ENCODE measurements at places on chromosomes 13 and 19.

GRCh38 chr19:38417544-38418506 is 8.2 kb downstream of the RASGRP4 start:
- DNase-seq = no peak

- no peak for DNase-seq
Observed at GRCh38 chr13:48783181-48783630, 129.5 kb downstream of the CYSLTR2 start.

- no peak for DNase-seq
Observed at GRCh38 chr19:29851769-29852521, 40.2 kb downstream of the CCNE1 start.

GRCh38 chr13:75417656-75418055 is 64.3 kb downstream of the TBC1D4 start:
- no peak for DNase-seq

DNA sequence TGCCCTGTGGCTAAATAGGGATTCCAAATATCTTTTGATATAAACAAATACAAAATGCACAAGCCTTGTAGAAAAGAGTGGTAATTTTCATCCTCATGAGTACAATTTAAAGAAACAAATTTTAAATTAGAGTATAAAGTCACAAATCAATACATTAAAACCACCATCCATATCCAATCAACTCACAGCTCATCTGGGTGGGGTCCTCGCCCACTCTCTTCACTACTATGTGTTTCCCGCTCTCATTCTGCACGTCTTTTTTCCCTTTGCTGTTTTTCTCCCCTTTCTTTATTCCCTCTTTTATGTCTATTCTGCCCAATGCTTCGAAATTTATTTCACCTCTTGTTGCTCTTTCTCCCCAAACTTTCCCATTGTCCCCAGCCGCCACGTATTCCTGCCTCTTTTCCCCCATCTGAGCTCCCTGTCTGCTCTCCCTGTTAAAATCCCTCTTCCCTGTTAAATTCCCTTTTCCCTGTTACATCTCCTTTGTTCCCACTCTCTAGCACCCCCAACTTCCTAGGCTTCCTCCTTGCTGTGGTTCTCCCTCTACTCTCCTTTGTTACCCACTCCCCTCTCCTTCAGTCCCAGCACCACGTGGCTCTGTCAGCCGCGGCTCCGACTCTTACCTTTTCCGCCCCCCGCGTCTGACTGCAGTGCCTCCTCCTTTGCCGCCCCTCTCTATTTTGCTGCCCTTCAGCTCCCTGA is 1.3 kb downstream of the ZNF616 start:
- no peak for DNase-seq

DNA sequence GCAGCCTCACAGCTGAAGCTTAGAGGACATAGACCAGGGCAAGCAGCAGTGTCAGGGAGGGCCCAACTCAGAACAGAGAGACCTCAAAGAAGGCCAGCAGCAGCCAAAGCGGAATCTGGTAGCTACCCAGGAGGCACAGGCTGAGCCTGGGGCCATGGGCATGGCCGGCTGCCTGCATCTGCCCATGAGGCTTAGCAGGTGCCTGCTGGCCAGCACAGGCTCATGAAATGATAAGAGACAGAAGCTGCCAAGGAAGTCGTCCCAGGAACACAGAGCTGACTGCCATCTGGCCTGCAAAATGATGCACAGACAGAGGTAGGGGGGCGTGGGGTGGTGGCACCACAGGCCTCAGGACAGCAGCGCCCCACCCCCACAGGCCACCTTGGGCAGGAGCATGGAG is 29.2 kb downstream of the TUBA3C start:
- no peak for DNase-seq

GRCh38 chr13:99085139-99085807 is 107.4 kb upstream of the DOCK9 start:
- no peak for DNase-seq

DNA sequence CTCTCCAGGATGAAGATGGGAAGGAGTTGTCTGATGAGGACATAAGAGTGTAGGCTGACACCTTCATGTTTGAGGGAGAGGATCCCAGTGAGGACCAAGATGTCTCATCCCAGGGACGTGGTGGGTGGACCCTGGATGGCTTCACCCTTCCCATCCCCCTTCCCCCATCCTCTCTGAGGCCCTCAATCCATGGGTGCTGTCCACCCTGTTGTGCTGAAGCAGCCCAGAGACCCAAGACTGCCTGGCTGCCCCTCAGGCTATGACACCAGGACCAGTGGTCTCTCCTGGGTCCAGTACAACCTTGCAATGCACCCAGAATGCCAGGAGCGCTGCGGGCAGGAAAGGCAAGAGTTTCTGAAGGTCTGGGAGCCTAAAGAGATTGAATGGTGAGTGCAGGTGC is 3.4 kb upstream of the CYP4F12 start:
- no peak for DNase-seq

- no peak for DNase-seq
Observed at GRCh38 chr19:47644743-47645482, 36.0 kb downstream of the BICRA start.

GRCh38 chr19:49160450-49161189 is 3.0 kb downstream of the TRPM4 start:
- no peak for DNase-seq

GRCh38 chr19:37931881-37932655 is 25.1 kb downstream of the SIPA1L3 start:
- no peak for DNase-seq

GRCh38 chr19:7638802-7639465 is 2.0 kb downstream of the STXBP2 start:
- no peak for DNase-seq

GRCh38 chr13:36421447-36421846 is 10.8 kb upstream of the CCNA1 start:
- no peak for DNase-seq

- DNase-seq = no peak
Observed at GRCh38 chr19:4773047-4773640, 18.4 kb upstream of the FEM1A start.

DNA sequence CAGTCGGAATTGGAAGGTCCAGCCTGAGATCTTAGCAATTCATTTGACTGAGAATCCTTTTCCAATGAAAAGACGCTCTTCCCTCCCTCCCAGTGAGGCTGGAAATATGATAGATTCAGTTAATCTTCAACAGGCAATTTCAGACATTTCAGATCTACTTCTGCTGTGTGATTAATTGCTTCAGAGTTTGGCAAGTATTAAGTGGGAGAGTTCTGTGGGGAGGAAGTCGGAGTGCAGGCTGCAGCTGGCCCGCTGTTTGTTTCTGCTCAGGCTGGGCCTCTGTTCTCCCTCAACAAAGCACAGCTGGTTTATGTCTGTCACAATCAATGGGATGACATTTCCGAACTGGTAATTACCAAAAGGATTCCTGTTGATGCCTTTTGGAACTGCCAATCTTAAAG is 178.2 kb downstream of the NDFIP2 start:
- DNase-seq = no peak

DNA sequence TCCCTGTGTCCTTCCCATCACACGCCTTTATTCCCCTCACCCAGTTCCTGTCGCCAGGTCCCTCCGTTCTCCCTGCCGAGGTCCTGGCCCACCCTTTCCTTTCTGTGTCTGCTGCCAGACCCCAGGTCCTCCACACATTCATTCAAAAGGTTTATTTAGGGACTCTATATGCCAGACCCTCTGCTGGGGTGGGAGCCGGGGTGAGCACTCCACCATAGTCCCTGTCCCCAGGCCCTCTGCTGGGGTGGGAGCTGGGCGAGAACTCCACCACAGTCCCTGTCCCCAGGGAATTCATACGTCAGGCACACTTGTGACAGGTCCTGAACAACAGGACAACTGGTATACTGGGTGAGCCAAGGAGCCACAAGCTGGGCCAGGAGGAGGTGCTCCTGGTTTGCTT is 34.4 kb upstream of the TUBGCP3 start:
- DNase-seq = no peak

DNA sequence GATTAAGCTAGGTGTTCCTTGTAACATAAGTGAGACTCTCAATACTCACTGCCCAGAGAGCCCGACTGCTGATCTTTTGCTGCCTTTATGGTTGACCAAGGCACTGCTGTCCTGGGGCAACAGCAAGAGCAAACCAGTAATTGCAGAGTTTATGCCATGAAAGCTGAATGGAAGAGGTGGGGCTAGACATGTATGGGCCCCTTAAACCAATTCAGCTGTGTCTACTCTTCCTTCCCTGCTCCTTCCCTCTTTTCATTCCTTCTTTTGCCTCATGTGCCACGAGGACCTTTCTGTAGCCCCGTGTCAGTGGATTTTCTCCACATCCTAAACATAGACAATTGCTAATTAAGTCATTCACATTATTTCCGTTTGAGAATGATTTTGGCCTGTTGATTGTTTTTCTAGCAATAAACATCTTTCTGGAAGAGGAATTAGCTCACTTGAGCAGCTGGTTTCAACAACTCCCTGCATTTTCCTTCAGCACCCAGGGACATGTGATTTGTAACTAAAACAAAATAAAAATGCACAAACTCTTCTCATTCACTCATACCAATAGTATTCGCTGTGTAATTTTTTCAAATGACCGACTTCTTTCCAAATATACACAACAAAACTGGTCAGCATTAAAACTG is 40.5 kb downstream of the RAP2A start:
- no peak for DNase-seq

DNA sequence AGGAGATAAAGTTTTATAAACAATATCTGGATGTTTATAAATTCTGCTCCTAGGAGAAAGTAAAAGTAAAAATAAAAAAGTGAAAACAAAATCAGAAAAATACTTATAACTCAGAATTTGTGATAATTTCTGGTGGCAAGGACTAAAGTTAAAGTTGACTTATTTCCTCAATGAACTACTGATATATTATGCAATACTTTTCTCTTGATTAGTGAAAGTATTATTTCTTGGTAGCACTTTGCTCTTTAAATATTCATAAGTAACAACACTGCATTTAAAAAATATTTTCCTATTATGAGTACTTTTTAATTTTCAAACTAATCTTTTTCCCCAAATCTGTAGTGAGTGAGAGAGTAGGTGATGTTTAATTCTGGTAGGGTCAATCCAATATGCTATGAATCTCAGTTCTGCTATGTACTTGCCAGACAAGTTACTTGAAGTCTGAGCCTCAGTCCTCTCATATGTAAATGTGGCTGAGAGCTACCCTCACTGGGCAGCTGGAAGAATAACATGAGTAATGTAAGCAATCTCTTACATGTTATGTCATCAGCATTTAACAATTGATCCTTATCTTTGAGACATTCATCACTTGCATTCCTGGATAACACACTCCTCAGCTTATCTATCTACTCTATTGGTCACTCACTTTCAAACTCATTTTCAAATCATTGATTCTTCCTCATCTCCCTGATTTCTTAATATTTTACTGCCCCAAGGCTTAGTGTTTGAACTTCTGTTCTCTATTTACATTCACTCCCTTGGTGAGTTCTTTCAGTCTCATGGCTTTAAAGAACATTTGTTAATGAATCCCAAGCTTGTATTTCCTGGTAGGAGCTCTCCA is 239.0 kb downstream of the RGCC start:
- no peak for DNase-seq

DNA sequence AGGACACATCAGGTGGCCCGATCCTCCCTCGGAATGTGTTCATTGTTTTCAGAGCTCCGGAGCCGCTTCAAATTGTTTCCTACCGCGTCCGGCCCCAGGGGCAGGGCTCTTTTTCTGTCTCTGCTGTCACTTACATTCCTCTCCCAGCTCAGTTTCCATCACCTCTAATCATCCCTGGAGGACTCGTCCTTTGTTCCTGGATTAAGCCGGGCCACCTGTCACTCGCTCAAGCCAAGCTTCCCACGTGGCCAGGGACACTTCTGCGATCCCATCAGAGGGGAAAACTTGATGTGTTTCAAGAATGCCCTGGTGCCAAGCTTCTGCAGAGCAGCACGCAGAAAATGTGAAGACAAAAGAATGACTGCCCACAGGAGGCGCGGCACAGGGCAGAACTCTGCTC is 13.5 kb downstream of the IL17D start:
- no peak for DNase-seq

DNA sequence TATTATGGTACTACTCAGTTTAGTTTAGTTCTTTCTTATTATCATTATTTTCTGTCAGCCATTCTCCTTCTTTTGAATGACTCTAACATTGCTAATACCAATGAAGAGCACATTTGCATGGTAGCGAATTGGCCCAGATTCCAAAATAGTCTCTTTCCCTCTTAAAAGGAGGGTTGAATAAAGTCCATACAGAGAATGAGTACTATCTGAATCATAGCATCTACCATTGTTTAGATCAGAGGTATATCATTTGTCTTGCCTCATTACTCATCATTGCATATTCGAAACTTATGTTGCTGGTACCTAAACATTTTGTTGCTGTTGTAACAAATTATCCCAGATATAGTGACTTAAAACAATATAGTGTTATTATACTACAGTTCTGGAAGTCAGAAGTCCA is 1235.3 kb upstream of the ATXN8OS start:
- DNase-seq = no peak

DNA sequence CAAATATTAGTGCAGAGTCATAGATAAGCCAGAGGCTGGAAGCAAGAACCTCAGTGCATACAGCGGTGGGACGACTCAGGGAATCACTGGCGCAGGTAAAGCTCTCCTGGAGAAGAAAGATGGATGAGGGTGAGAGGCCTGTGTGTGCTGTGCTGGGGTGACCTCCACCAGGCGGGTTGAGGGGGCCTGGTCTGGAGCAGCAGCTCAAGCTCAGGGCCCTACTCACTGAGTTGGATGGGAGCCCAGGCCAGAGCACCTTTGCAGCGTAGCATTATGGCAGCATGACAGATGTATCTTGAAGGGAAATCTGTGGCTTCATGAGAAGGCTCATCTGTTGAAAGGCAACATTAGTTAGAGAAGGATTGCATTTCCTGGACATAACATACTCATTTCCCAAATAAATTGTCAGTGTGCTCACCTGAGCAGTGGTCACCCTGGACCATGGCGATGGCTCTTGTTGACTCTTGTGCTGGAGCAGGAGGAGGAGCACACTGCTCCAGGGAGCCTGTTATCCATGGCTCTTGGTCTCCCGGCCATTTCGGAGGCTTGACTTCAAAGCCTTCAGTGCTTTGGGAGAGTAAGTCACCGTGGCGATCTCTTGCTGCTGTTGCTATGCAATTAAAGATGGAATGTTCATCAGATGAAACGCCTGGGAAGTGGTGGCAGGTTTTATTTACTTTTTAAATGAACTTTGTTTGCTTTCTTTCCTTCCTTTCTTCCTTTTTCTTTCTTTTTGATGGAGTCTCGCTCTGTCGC is 25.0 kb downstream of the HNRNPM start:
- no peak for DNase-seq

DNA sequence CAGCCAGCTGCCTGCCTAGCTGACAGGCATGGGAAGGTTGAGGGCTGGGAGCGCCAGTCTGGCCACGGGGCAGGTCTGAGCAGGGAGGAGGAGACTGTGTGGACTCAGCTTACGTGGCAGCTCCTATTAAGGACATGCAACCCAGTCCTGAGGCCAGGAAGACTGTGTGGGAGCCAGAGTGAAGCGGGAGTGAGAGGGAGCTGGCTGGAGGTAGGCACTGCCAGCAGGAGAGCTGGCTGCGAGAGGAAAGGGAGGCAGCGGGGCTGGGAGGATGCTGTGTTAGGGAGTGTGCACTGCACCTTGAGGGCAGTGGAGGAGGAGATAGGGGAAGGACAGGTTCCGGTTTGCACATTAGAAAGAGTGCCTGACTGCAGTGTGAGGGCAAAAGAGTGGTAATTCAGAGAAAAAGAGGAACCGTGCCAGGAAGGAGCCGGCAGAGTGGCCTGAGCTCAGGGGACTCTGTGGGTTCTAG is 99.2 kb downstream of the SLC7A1 start:
- no peak for DNase-seq

Measured in cortex of kidney (tissue), 1 donor.